ENCODE measurements at places on chromosomes 5 and 9. TPM values are rescaled to one million over a fixed set of nuclear protein-coding genes. Genes with fewer than 3 reads are reported as not detected.

Gene CBY3
- 1.4 TPM for polyA plus RNA-seq

Gene CCDC183
- 0.35 TPM for polyA plus RNA-seq

Gene FGF18
- polyA plus RNA-seq, result not detected

Gene PTPN3
- not detected for polyA plus RNA-seq

Gene PCSK5
- polyA plus RNA-seq, result 17.3 TPM

Gene FBN2
- polyA plus RNA-seq, result 0.07 TPM

Gene CDH9
- polyA plus RNA-seq, result not detected

Gene KIF27
- 1.3 TPM for polyA plus RNA-seq

Gene ENTPD2
- not detected for polyA plus RNA-seq

Gene ABO
- polyA plus RNA-seq, result not detected

Gene ADGRD2
- not detected for polyA plus RNA-seq

Gene CNTNAP3
- not detected for polyA plus RNA-seq

Gene ACTBL2
- polyA plus RNA-seq, result not detected

Gene FLT4
- polyA plus RNA-seq, result 0.64 TPM

Gene RAI14
- not detected for polyA plus RNA-seq

Gene KIF4B
- not detected for polyA plus RNA-seq

Gene IL4
- polyA plus RNA-seq, result not detected

Gene TRIO
- 0.16 TPM for polyA plus RNA-seq

Gene TMEM215
- not detected for polyA plus RNA-seq

Gene MEIKIN
- not detected for polyA plus RNA-seq

Gene PRDM9
- not detected for polyA plus RNA-seq

Gene FGD3
- polyA plus RNA-seq, result 216 TPM

Gene DIPK1B
- polyA plus RNA-seq, result 0.31 TPM

Gene NEURL1B
- 0.11 TPM for polyA plus RNA-seq

Gene CDC25C
- not detected for polyA plus RNA-seq

Gene IL5
- not detected for polyA plus RNA-seq

Gene POLR3G
- polyA plus RNA-seq, result 0.87 TPM

Gene BTNL3
- polyA plus RNA-seq, result not detected

Gene IRX2
- polyA plus RNA-seq, result not detected

Gene FAM153A
- 1.2 TPM for polyA plus RNA-seq

Gene IFNA21
- polyA plus RNA-seq, result not detected

Gene RCL1
- polyA plus RNA-seq, result 24.7 TPM

Gene AQP7
- polyA plus RNA-seq, result not detected

Gene OTULINL
- polyA plus RNA-seq, result 25.7 TPM

Gene BTNL8
- not detected for polyA plus RNA-seq

Gene LCN15
- not detected for polyA plus RNA-seq

Gene PCDHGB6
- 0.05 TPM for polyA plus RNA-seq

Gene CMYA5
- not detected for polyA plus RNA-seq

Gene TEK
- not detected for polyA plus RNA-seq

Gene DND1
- 0.15 TPM for polyA plus RNA-seq

Gene PCDHGA8
- polyA plus RNA-seq, result not detected

Gene CER1
- polyA plus RNA-seq, result not detected

Gene FANCC
- 3.1 TPM for polyA plus RNA-seq

Gene ADAMTS12
- not detected for polyA plus RNA-seq

Gene PCA3
- polyA plus RNA-seq, result not detected

Gene HRH2
- 8.0 TPM for polyA plus RNA-seq

Gene LECT2
- polyA plus RNA-seq, result not detected

Gene NDUFS4
- 100 TPM for polyA plus RNA-seq

Gene SLC2A6
- polyA plus RNA-seq, result 2.6 TPM

Gene GABRP
- polyA plus RNA-seq, result not detected

Gene MSMP
- not detected for polyA plus RNA-seq

Gene INSL4
- polyA plus RNA-seq, result not detected

All from naive thymus-derived CD4-positive, alpha-beta T cell (primary cell).